H1 (cell line): ENCODE measurements at places on chromosomes 7 and 10.

DNA sequence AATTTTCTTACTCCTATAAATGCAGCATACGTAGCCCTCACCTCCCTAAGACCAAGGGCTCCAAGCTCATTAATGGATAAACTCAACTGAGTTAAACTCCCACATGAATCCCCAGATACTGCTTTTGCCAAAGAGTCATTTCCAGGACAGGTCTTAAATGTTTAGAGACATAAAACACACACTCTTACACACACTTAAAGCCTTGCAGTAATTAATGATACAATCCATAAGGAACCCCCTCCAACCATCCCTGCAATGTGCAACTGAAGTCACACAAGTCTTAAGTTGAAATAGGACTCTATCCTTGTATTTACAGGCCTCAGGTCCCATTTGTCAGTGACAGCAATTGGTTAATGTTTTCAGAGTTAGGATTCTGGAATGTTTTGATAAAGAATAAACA lies 194.1 kb downstream of the FANK1 start:
- no peak for DNase-seq
- no peaks in the 10 kb centered on the region for H3K36me3 ChIP-seq
- no peak overlapping the region for H3K27ac ChIP-seq

- no peaks in the 10 kb centered on the region for H3K27me3 ChIP-seq
- no peak overlapping the region for H3K27ac ChIP-seq
- DNase-seq: no peak
- H3K4me3 ChIP-seq: no peak overlapping the region
- H3K36me3 ChIP-seq: no peaks in the 10 kb centered on the region
These were observed 43.2 kb upstream of the LRGUK start for GRCh38 chr7:134083766-134084487.

DNA sequence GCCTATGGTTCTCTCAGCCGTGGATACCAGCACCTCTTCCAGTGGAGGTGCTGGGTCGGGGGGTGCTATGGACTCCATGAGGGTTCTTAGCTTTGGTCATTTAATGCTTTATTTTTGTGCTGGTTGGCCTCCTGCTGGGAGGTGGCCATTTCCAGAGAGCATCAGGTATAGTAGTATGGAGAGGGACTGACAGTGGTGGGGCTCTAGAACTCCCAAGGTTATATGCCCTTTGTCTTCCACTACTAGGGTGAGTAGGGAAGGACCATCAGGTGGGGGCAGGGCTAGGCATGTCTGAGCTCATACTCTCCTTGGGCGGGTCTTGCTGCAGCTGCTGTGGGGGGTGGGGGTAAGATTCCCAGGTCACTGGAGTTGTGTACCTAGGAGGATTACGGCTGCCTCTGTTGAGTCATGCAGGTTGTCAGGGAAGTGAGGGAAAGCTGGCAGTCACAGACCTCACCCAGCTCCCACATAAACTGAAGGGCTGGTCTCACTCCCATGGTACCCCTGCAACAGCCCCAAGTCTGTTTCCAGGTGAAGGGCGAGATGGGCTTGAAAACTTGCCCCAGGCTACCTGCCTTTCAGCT lies 763.2 kb upstream of the LRRTM3 start:
- H3K27me3 ChIP-seq: no peaks in the 10 kb centered on the region
- no peak overlapping the region for H3K4me3 ChIP-seq
- no peaks in the 10 kb centered on the region for H3K36me3 ChIP-seq
- DNase-seq: no peak
- no peak overlapping the region for H3K27ac ChIP-seq
- no peaks in the 10 kb centered on the region for H3K4me1 ChIP-seq

GRCh38 chr7:151415375-151416105 lies 5.7 kb upstream of the WDR86 start:
- DNase-seq: no peak
- H3K27ac ChIP-seq: no peak overlapping the region
- no peak overlapping the region for H3K4me3 ChIP-seq

DNA sequence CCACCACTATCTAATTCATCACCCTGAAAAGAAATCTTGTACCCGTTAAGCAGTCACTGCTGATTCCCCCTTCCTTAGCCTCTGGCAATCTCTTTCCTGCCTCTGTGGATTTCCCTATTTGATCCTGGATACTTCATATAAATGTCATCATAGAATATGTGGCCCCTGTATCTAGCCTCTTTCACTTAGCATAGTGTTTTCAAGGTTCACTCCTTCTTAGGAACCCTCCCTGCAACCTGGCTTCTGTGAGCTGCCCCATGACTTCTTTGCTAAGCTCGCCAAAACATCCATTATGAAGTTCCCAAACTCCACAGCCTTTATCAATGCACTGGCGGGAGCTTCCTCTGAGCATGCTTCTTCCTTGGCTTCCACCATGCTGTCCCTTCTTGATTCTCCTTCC lies 70.8 kb upstream of the PDZD8 start:
- H3K27me3 ChIP-seq: no peaks in the 10 kb centered on the region
- no peak for DNase-seq
- H3K4me1 ChIP-seq: no peaks in the 10 kb centered on the region
- no peaks in the 10 kb centered on the region for H3K36me3 ChIP-seq
- H3K27ac ChIP-seq: no peak overlapping the region

- H3K27ac ChIP-seq: no peak overlapping the region
- no peak overlapping the region for H3K4me3 ChIP-seq
- no peaks in the 10 kb centered on the region for H3K36me3 ChIP-seq
These were observed 192.2 kb downstream of the PRKG1 start for GRCh38 chr10:51266496-51266895.

DNA sequence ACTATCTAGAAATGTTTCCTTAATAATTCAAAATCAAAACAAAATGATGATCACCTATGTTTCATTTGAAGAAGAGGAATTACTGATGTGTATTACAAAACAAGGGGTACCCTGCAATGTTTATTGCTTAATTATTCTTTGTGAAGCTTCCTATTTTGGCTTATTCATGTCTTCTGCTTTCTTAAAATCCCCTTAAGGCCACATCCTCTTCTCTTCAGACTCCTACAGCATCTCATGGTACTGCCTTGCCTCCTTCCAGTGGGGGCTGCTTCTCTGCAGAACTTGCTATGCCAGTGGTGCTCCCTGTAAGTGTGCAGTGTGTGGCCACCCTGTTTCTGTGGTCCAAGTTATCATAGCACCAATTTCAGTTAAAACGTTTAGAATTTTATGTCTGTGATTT lies 35.0 kb downstream of the CCDC146 start:
- H3K27me3 ChIP-seq: no peaks in the 10 kb centered on the region
- no peaks in the 10 kb centered on the region for H3K4me1 ChIP-seq
- H3K4me3 ChIP-seq: no peak overlapping the region
- no peak overlapping the region for H3K27ac ChIP-seq
- no peaks in the 10 kb centered on the region for H3K36me3 ChIP-seq

- DNase-seq: no peak
- no peaks in the 10 kb centered on the region for H3K36me3 ChIP-seq
- H3K4me3 ChIP-seq: no peak overlapping the region
- no peaks in the 10 kb centered on the region for H3K4me1 ChIP-seq
- H3K27me3 ChIP-seq: no peaks in the 10 kb centered on the region
These were observed 152.3 kb upstream of the LANCL2 start for GRCh38 chr7:55212838-55213237.

DNA sequence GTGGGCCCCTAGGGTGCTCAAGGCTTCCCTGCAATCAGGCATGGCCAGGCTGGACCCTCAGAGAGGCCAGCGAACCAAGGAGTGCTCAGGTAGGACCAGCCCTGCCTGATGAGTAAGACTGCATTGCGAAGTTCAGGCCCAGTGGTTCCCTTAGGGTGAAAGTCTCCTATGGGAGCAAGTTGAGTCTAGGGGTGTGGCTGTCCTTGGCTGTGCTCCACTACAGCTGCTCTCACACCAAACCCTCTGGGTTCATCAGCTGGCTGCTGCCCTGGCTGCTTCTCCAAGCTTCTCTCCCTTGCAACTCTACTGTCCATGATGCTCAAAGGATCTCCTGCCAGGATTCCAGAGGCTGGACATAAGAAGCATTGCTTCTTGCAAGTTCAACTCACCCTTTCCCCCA lies 18.7 kb downstream of the FAM25A start:
- no peak overlapping the region for H3K4me3 ChIP-seq
- H3K27ac ChIP-seq: no peak overlapping the region
- no peaks in the 10 kb centered on the region for H3K27me3 ChIP-seq
- no peak for DNase-seq
- H3K4me1 ChIP-seq: 0 out of 2 replicates have a peak, but pooled peaks cover 2% of the 10 kb centered on the region

GRCh38 chr7:2517026-2517425 lies 2.5 kb upstream of the LFNG start:
- no peak for DNase-seq
- H3K4me1 ChIP-seq: peaks cover 36% of the 10 kb centered on the region
- no peaks in the 10 kb centered on the region for H3K36me3 ChIP-seq

GRCh38 chr10:118870467-118871243 lies 115.9 kb upstream of the CACUL1 start:
- no peak overlapping the region for H3K4me3 ChIP-seq
- H3K27ac ChIP-seq: no peak overlapping the region
- no peak for DNase-seq

- DNase-seq: no peak
- peaks cover 2% of the 10 kb centered on the region; the same call in 1 of the 2 replicates for H3K4me1 ChIP-seq
These were observed 365.3 kb upstream of the IGFBP3 start for GRCh38 chr7:46286356-46286755.

- H3K27me3 ChIP-seq: no peaks in the 10 kb centered on the region
- H3K4me1 ChIP-seq: no peaks in the 10 kb centered on the region
- no peaks in the 10 kb centered on the region for H3K36me3 ChIP-seq
- no peak overlapping the region for H3K27ac ChIP-seq
These were observed 42.4 kb upstream of the ZMIZ1 start for GRCh38 chr10:79026341-79026761.

GRCh38 chr10:127044186-127044585 lies 139.0 kb downstream of the DOCK1 start:
- H3K36me3 ChIP-seq: peaks cover 13% of the 10 kb centered on the region; the same call in 1 of the 2 replicates
- no peaks in the 10 kb centered on the region for H3K27me3 ChIP-seq
- H3K4me3 ChIP-seq: no peak overlapping the region
- no peak for DNase-seq
- H3K4me1 ChIP-seq: no peaks in the 10 kb centered on the region

DNA sequence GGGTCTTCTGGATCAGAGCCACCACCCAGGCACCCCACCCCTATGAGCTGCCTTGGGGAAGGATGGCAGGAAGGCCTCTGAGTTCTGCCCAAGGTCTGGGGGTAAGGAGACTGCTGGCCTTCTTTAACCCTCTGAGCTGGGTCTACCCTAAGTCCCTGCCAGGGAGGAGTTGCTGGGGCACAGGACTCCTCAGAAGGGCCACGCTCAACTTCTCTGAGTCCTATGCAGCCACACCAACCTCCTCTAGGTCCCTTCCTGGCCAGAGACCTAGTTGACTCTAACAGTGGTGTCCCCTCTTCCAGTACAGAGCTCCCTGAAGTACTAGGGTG lies 2.6 kb upstream of the NEURL1 start:
- H3K4me3 ChIP-seq: no peak overlapping the region
- no peaks in the 10 kb centered on the region for H3K36me3 ChIP-seq
- H3K4me1 ChIP-seq: peaks cover 4% of the 10 kb centered on the region
- H3K27me3 ChIP-seq: peaks cover 33% of the 10 kb centered on the region
- no peak overlapping the region for H3K27ac ChIP-seq
- no peak for DNase-seq

DNA sequence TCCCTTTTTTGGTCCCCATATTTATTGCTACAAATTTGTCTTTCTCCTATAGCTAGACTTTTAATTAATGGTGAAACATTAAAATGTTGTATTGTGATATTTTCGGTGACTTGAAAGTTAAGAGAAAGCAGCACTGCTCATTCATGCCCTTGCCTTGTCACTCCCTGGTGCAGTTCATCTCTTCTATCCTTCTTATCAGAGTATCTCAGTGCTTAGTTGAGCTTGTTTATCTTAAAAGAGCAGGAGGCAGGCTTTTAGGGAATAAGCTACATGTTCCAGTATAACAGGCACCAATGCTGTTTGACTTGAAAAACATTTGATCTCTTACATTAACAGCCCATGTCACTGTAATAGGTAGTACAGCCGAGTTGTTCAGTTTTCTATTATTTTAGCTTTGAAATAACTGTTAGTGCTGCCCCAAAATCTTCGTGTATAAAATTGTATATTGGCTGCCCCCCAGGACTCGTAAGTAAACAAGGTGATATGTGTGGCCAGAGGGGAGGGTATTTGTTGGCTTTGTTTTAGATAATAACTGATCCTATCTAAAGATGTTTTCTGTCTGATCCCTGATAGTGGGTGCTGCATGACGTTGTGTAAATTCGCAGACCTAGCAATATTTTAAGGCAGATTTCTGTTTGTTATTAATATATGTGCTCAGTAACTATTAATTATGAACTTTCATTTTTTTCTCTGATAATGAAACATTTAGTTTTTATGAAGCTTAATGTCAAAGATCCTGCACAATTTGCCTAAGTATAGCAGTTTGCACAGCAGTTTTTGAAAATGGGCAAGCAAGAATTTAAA lies 96.5 kb downstream of the BTRC start:
- peaks cover 5% of the 10 kb centered on the region for H3K4me1 ChIP-seq
- H3K36me3 ChIP-seq: no peaks in the 10 kb centered on the region
- no peaks in the 10 kb centered on the region for H3K27me3 ChIP-seq
- H3K27ac ChIP-seq: no peak overlapping the region

DNA sequence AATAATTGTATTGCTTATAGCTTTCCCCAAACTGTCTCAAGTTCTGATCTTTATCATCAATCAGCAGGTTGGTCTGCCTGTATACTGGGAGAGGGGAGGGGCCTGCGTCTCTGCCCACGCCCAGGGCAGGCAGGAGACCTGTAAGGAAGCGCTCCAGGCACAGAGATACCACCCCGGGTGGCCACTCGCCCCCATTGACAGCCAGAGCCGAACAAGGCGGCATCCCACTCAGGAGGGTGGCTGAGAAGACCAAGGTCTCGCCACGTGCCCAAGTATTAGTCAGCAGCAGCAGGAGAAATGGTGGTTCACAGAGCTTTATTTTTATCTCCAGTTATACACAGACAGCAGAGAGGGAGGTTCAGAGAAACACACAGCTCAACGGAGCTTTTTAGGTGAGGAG lies 7.2 kb downstream of the STK32C start:
- no peaks in the 10 kb centered on the region for H3K36me3 ChIP-seq
- no peak for DNase-seq
- no peak overlapping the region for H3K27ac ChIP-seq
- H3K4me3 ChIP-seq: no peak overlapping the region

GRCh38 chr7:39527296-39527695 lies 38.9 kb upstream of the YAE1 start:
- H3K27ac ChIP-seq: no peak overlapping the region
- H3K4me3 ChIP-seq: no peak overlapping the region
- no peaks in the 10 kb centered on the region for H3K36me3 ChIP-seq
- no peaks in the 10 kb centered on the region for H3K27me3 ChIP-seq

DNA sequence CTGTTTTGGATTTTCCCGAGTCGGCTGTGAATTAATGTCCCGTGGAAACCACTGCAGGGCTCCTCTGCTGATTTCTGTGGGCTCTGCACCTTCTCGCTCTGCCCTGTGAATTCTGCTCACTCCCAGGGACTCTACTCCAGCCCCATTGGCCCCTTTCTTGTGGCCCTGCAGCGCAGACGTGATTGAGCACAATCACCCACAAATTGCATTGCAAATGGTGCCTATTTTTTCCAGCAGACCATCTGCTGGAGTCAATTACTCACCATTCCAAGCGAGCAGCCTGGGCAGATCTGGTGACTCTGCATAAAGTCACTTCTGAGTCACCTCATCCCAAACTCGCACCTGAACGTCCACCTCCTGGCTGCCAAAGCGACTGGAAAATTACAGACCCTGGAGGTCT lies 235.8 kb downstream of the PAXIP1 start:
- no peaks in the 10 kb centered on the region for H3K36me3 ChIP-seq
- H3K27ac ChIP-seq: no peak overlapping the region
- DNase-seq: no peak
- no peaks in the 10 kb centered on the region for H3K27me3 ChIP-seq
- no peak overlapping the region for H3K4me3 ChIP-seq

GRCh38 chr10:24357344-24358004 lies 148.5 kb downstream of the KIAA1217 start:
- DNase-seq: no peak
- H3K4me1 ChIP-seq: peaks cover 11% of the 10 kb centered on the region; the same call in 1 of the 2 replicates
- H3K27ac ChIP-seq: peak overlapping the region; percentile 59; the same call in 1 of the 2 replicates
- no peaks in the 10 kb centered on the region for H3K36me3 ChIP-seq
